Activated B cell treated with CpG ODN at 0.5 μM for 24 hours (primary cell): ENCODE measurements at places on chromosomes 5 and 9. TPM values are rescaled to one million over a fixed set of nuclear protein-coding genes. Genes with fewer than 3 reads are reported as not detected.
A peak's percentile ranks its signal among the peaks of the same experiment; 100 is the strongest.

DNA sequence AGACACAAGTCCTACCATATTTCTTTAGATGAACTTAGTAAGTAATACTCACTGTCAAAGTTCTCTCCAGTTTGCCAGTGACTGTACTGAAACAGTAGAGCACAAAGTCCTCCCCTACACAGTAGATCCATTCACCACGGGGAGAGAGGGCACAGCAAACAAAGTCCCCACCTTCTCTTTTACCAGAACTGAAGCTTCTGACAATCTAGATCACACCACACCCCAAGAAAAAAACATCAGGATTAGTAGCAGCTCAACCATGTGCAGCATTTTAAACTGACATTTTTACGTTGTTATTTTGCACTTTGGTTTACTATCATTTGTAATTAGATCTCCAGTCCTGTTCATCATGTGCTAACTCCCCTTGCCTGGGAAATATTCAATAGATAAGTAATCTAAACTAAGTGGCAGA, 23.0 kb downstream of the DNAJA1 start:
- H3K4me3 ChIP-seq, result no peak overlapping the region
- H3K4me1 ChIP-seq, result peaks cover 29% of the 10 kb centered on the region
- no peaks in the 10 kb centered on the region for H3K27me3 ChIP-seq
- H3K36me3 ChIP-seq, result peaks cover 62% of the 10 kb centered on the region
- DNase-seq, result no peak

DNA sequence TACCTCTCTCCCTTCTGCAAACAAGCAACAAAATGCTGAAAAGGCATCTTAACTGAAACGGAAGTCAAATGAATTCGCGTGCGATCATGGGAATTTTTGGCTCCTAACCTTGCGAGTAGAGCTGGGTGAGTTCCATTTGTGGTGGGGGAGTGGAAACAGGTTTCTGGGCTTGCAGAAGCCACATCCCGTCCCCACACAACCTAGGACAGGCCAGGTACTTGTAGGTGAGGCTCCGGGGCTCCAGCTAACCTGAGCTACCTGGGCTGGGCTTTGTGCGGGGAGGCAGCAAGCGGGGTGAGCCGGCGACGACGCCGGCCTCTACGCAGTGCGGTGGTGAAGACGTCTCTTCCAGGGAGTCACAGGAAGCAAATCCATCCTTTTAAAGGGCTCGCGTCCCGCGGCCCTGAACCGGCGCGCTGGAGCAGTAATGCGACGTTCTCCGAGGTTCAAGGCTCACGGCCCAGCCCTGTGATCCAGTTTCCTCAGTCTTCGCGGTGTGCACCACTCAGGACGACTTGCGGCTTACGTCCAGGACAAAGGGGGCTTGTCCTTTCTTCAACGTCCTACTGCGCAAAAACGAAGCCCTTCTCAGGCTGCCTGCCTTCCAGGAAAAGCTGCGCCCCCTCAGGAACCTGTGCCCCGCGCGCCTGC, 567 bp upstream of the SPIN1 start:
- no peak for DNase-seq
- peak overlapping the region; percentile 76 for H3K27ac ChIP-seq
- peaks cover 26% of the 10 kb centered on the region for H3K4me1 ChIP-seq
- no peaks in the 10 kb centered on the region for H3K27me3 ChIP-seq
- peaks cover 2% of the 10 kb centered on the region for H3K36me3 ChIP-seq

GRCh38 chr9:134358662-134359319, 32.5 kb downstream of the RXRA start:
- H3K4me1 ChIP-seq, result no peaks in the 10 kb centered on the region
- H3K36me3 ChIP-seq, result no peaks in the 10 kb centered on the region
- no peak overlapping the region for H3K4me3 ChIP-seq
- no peak for DNase-seq
- H3K27ac ChIP-seq, result no peak overlapping the region

Gene FAM221B
- total RNA-seq, result not detected in 2 replicates

Gene PKN3
- 16.9 and 17.4 TPM in 2 replicates for total RNA-seq

Gene HSPB3
- not detected in 2 replicates for total RNA-seq

Gene IFNA2
- total RNA-seq, result not detected in 2 replicates
